Renal cortical epithelial cell (primary cell): ENCODE measurements at places on chromosomes 4 and X.
A peak's percentile ranks its signal among the peaks of the same experiment; 100 is the strongest.

GRCh38 chrX:48695925-48696300 lies 621 bp upstream of the SUV39H1 start:
- no peak for DNase-seq

- peak; percentile 65 for DNase-seq
Observed at GRCh38 chr4:66688674-66689073, 856.6 kb downstream of the CENPC start.

DNA sequence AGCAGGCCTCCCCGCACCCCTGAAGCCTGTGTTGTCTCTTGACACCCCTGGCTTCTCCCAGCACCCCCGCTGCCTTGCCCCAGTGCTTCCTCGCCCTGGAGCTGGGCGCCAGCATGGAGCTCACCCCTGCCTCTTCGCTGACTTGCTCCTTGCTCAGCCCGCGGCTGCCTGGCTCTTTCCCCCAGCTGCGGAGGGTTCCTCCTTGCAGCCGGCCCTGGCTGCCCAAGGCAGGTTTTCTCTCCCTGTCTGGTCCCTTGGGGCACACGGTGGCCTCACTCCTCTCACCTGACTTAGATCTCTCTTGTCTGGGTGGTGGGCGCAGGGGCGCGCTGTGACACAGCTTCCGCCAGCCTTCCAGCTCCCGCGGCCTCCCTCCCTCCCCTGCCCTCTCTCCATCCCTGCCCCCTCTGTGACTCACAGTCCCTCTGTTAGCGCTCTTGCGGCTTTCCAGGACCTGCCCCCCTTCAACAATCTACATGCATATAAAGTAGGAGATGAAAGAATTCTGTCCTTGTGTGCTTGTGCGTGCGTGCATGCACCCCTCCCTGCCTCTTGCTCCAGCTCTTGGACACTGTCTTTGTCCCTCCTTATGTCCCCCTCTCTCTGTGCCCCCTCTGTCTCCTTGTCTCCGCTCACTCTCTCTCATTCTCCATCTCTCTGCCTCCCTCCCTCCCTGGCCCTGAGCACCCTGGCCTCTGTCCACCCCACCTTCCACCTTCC lies 2.2 kb downstream of the PLXNB3 start:
- DNase-seq = peak; percentile 36

- DNase-seq = no peak
Observed at GRCh38 chrX:119127650-119128049, at the start of gene KIAA1210. Gene KIAA1210 (minus strand): TSS chrX:119127812. CDS start chrX:119123642, 4,170 bp downstream.

DNA sequence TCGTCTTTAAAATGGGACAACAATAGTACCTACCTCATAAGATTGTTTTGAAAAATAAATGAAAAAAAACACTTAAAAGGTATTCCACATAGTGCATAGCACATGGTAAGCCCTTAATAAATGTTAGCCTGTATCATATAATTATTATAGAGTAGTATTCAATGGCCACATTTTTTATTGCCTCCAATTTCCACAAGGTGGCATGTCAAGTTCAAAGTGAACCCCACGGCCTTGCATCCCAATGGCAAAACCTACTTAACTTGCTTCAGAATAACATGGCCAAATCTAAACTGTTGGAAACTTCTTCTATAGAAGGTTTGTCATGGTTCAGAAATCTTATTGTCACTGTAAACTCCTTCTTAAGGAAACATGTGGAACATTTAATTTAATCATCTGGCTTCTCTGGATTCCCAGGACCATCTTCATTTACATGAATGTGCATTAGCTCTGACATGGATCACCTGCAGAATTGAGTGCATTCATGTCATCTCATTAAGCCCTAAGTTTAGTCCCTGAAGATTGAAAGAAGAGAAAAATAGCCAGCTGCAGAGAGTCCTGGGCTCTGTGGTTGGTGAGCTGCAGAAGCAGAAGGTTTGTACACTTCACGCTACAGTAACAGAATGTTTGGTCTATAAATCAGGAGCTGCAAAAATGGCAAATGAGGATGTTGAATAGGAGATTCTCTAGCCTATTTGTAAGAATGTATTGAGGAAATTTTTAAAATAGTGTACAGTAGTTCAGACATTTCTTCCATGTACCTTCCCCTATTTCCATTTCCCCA lies 61.0 kb downstream of the ANXA3 start:
- DNase-seq = peak; percentile 47
